ENCODE measurements at places on chromosomes 7 and 10.

DNA sequence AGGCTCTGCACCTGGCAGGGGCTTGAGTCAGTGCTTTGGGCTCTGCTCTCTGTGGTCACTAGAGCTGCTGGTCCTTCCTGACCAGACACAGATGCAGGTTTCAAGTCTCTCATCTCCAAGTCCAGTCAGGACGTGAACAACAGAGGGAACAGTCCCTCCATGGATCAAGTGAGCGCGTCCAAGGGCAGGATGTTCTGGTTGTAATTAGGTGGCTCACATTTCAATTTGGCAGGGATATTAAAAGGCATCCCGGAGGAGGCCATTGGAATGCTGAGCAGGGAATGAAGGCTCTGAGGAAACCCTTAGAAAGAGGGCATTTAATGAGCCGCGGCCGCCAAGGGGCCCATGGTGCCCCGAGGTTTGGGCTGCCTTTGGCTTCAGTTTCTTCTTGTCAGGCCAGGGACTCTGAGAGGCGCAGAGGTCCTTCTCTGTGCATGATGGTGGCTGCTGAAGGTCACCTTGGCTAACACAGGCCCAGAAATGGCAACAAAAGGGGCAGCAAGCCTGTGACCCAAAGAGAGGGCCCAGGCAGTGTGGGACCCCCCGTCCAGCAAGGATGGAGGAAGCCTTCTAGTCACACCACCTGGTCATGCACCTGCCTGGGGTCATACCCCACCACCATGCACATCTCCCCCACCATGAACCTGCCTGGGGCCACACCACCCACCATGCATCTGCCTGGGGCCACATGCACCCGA lies 30.7 kb upstream of the INPP5A start:
- peak; percentile 14 for DNase-seq

DNA sequence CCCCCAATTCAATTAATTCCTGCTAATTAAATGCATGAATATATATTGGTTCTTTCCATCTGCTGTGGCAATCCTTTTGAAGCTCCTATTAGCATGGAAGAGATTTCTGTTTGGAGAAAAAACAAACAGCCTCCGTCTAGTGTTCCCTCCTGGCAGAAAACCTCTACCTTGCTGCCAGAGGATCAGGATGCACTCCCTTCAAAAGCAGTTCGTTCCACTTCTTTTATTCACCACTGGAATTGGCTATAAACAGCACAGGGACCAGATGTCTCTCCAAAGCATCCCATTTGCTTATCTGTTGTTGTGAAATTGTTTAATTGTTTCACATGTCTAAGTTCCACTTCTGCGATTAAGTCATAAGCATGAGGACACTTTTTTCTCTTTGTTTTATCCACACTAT lies 77.8 kb upstream of the PTN start:
- DNase-seq, result no peak

- DNase-seq, result no peak
Observed at GRCh38 chr10:71259815-71260501, 47.6 kb downstream of the UNC5B start.

- DNase-seq, result peak; percentile 71
Observed at GRCh38 chr10:100670828-100671479, 74.4 kb upstream of the PAX2 start.

- DNase-seq, result no peak
Observed at GRCh38 chr7:23889566-23889965, 179.5 kb downstream of the STK31 start.

GRCh38 chr10:88642209-88642608 lies 22.0 kb upstream of the LIPF start:
- no peak for DNase-seq

DNA sequence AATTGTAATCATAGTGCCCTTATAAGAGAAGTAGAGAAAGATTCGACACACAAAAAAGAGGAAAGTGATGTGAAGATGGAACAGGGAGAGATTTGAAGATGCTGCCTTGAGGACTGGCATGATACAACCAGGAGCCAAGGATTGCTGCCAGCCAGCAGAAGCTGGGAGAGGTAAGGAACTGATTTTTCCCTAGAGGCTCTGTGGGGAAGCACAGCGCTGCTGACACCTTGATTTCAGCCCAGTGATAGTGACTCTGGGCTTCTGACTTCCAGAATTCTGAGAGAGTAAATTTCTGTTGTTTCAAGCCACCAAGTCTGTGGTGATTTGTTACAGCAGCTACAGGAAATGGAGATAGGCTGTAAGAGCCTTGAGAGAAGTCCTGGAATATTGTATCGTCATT lies 98.2 kb downstream of the RAB11FIP2 start:
- DNase-seq, result no peak

DNA sequence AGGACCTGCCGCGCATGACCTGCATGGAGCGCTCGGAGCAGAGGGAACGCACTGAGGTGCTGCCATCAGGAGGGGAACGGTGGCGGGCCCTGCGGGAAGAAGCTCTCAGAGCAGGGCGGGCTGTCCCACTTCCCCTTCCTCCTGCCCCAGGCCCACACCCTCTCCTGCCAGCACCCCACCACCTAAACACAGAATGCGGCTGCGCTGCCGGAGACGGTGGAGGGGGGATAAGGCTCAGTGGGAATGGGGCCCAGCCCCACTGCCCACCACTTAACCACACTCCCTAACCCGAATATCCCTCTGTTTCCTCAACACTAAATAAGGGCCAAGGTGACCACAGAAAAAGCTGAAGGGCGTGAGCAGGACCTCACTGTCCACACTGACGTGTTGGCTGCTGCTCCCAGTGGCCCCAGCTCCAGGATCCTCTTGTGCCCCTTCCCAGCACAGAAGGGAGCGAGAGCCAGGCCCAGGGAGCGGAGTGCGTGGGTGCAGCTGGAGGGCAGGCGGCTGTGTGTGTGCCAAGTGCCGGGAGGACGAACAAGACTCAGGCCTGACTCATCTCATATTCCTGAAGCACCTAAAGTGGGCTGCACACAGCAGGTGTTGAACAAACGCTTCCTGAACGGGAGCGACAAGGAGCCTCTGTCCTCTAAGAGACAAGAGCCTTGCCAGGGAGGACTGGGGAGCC lies 116.8 kb downstream of the MAD1L1 start:
- DNase-seq, result no peak

GRCh38 chr10:88865281-88865876 lies 13.7 kb upstream of the ANKRD22 start:
- DNase-seq, result no peak

- DNase-seq, result peak; percentile 40
Observed at GRCh38 chr10:72146071-72146470, 57.7 kb upstream of the SPOCK2 start.

DNA sequence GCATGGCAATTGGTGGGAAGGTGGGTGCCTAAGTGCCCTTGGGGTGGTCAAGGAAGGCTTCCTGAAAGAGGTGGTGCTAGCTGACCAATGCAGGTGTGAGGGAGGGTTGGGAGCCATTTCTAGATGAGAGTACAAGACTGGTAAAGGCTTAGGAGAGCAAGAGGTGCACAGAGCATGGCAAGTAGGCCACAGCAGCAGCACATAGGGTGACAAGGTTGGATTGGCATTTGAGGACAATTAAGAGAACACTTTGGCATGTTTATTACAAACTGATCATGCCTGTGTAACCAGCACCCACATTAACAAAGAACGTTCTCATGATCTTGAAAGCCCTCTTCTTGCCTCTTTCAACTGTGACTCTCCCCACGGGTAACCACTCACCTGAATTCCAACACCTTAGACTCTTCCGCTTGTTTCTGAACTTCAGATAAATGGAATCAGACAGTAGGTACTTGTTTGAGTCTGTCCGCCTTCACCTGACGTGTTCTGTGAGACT lies 107.6 kb downstream of the MYL10 start:
- DNase-seq, result no peak

- DNase-seq, result peak; percentile 62
Observed at GRCh38 chr7:140003913-140004382, 58.8 kb downstream of the PARP12 start.

- DNase-seq, result no peak
Observed at GRCh38 chr7:76424413-76425111, at the start of gene ZP3. Gene ZP3, plus strand, starts transcription at chr7:76424950. Its CDS starts 15 bp downstream, at chr7:76424965.

DNA sequence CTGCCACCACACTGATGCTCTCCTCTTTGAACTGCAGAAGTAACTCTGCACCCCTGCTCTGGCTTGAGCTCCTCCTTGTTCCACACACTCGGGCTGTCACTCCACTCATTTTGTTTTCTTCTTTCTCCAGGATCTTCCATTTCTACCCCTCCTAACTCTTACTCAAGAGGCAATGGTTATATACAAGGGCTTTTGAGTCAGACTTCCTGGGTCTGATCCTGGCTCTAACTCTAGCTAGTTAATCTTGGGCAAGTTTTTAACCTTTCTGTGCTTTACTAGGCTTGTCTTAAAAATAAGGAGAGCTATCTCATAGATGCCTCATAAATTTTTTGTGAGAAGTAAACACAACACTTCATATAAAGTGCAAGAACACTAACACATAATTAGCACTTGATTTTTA lies 45.3 kb upstream of the GNAI1 start:
- no peak for DNase-seq

DNA sequence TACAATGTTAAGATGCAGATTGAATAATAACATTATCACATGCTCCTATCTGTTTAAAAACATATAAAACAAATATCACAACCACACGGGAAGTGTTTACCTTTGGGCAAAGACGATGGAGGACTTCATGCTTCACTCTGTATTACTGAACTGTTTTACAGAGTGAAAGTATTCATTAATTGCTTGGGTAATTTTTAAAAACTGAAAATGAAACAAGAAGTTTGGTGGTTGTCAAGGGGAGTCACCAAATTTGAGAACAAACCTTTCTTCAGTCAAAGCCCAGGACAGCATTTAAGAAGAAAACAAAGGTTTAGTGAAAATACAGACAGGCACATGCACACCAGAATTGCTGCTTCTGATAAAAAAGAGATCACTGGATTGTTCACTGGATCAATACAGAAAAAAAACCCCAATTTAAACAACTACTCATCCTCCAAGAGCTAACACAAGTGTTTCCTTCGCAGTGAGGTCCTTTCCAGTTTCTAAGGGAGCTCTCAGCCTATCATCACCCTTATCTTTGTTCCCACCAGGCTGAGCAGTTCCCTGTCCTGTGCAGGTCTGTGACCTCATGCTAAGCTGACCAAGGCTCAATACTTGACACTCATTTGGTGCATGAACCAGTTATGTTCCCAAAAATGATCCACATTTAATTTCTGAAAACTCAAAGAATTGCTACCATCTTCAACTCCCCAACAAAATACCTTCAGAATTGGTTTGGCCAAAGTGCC lies 8.8 kb downstream of the PARP12 start:
- no peak for DNase-seq

- no peak for DNase-seq
Observed at GRCh38 chr7:15309872-15310271, 251.9 kb downstream of the AGMO start.

GRCh38 chr7:152923711-152924110 lies 164.2 kb downstream of the ACTR3B start:
- no peak for DNase-seq

- no peak for DNase-seq
Observed at GRCh38 chr7:54426406-54426805, 115.8 kb upstream of the VSTM2A start.

GRCh38 chr10:124340033-124340760 lies 78.5 kb downstream of the OAT start:
- peak; percentile 18 for DNase-seq

GRCh38 chr10:128125416-128125943 lies 743 bp downstream of the MKI67 start:
- no peak for DNase-seq

DNA sequence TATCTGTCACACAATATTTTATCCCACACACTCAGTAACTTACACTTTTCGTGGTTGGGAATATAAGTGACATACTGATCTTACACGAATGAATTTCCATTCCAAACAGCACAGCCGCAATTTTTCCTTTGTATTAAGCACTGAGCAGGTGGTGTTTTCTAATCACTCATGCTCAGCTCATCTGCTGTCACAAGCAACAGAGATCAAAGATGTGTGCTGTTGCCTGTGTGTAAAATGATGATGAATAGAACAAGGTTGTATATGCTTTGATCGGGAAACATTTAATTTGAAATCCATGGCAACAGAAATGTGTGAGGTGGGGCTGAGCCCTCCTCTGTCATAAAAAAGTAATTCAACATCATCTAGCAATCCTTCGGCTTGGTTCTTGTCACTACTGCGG lies 927.7 kb upstream of the MBL2 start:
- DNase-seq, result no peak

- DNase-seq, result peak; percentile 77
Observed at GRCh38 chr7:140653319-140654108, 12.9 kb upstream of the DENND2A start.

- peak; percentile 75 for DNase-seq
Observed at GRCh38 chr10:15106352-15107013, 9.3 kb downstream of the RPP38 start.

DNA sequence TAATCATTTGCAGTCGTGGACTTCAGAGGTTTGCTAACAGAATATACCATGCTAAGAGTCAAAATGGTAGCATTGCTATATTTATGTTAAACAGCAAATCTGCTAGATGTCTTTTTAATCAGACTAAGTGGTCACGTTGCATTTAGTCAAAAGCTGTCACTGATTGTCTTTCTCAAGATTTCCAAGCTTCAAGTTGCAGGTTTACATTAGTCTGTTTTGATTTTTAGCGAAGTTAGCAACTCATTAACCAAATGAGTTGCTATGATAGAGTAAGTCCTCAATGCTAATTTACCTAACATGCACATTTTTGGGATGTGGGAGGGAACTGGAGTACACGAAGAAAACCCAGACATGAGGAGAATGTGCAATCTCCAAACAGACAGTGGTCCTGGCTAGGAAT lies 653.2 kb downstream of the TNS3 start:
- DNase-seq, result no peak

DNA sequence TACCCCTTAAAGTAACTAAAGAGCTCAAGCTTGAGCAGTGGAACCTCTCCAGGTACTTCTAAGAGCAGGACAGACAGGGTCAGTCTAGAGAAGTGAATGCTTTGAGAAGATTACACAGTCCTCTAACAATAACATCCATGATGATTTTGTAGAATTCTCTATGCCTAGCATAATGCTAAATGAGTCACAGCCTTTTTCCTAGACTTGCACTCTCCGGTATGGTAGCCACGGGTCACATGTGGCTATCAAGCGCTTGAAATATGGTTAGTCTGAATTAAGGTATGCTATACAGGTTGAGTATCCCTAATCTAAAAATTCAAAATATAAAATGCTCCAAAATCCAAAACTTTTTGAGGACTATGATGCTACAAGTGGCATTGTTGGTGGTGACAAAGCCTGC lies 166.6 kb upstream of the MKLN1 start:
- DNase-seq, result no peak

DNA sequence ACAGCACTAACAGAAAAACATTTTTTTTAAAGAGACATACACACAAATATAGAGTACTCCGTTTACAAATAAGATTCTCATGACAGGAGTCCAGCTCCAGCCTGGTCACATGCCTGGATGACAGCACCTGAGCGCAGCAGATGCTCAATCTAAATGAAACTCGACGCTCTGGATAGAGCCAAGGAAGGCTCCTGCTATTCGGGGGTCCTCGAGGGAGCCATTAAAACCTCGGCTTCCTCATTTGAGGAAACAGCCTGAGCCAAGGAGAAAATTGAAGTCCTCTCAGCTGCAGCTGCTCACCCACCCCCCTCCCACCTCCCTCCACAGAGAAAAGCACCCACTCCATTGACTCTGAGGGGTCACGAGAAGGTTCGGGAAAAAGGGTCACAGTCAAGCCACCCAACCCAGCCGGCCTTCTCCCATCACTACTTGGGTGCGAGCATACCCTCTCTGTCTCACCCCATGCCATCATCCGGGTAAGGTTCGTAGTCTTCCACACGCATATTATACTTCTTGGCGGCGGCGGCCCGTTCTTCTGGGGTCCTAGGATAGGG lies 673 bp downstream of the NDUFB8 start:
- DNase-seq, result no peak

Data from H9 (cell line).